ENCODE measurements at places on chromosomes 11 and 22.

DNA sequence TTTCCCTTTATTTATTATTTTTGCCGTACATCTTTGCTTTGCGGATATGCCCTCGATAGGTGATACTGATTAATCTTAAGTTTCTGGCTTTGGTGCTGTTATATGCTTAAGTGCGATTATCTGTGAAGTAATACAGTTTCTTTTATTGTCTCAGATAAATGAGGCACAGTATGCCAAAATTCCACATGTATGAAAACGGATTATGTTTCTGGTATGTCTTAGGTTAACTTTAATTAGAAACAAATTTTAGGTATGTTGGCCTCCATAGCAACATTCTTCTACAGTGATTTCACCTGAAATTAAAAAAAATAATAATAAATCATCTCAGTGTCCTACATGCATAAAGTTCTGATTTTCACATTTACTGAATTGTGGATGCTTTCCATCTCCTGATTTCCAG lies 119.2 kb downstream of the ARHGAP42 start:
- no peak for DNase-seq

GRCh38 chr11:119523539-119524157 lies 100.7 kb upstream of the THY1 start:
- no peak for DNase-seq

DNA sequence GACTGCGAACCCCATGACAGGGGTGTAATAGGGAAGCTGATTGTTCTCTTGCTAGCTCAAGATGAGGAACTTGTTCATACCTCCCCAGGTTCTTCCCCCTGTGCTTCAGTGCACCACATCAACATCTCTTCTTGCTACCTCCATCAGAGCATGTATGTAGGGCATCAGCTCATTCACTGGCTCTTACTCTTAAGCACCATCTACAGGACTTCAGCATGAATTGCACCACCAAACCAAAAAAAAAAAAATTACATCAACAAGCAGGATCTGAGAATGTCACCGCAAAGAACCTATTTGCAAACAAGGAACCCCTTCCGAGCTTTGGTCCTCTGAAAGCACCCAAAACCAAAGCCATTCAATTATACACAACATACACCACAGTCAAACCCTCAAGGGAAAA lies 2226.5 kb upstream of the RAG2 start:
- DNase-seq: no peak

DNA sequence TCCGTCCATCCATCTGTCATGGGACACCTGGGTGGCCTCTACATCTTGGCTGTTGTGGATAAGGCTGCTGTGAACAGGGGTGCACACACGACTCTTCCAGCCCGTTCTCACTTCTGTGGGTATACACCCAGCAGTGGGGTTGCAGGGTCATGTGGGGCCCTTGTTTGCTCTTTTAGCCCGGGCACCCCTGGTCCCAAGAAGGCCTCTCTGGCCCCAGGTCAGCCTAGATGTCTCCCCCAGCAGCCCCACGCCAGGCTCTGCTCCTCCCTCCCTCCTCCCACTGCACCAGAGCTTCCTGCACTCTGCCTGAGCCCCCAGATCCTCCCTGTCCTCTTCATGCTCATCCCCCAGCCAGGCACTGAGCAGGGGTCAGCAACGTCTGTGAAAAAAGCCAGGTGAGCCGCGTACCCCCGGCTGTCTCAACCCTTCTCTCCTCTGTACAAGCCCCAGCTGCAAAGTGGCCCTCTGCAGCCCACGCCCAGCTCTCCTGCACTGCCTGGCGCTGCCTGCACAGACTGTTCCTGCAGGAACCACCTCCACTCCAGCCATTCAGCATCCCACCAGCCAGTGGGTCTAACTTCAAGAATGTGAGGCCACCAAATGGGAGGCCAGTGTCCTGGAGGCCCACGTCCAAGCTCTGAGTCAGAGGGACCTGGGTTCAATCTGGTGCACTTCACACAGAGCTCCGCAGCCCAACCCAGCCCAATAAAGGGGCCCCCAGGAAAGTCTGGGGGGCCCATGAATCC lies 1508.9 kb downstream of the BRD1 start:
- DNase-seq: no peak

DNA sequence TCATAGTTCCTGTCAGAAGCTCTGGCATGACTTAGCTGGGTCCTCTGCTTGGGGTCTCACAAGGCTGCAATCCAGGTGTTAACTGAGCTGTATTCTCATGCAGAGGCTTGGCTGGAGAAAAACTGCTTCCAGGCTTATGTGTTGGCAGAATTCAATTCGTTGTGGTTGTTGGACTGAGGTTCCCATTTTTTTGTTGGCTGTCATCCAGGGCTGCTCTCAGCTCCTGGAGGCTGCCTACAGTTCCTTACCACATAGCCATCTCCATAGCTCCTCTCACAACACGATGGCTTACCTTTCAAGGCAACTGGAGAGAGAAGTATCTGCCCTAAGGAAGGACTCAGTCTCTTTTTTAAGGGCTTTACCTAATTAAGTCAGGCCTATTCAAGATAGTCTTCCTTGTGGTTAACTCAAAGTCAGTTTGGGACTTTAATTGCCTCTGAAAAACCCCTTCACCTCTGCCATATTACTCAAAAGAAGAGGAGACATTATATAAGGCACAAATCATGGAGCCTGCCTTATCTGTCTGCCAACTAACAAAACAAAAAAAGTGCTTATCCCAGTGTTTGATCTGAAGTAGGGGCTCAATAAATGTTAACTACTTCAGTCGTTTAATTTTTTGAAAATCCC lies 35.2 kb downstream of the OR2AG2 start:
- DNase-seq: no peak

DNA sequence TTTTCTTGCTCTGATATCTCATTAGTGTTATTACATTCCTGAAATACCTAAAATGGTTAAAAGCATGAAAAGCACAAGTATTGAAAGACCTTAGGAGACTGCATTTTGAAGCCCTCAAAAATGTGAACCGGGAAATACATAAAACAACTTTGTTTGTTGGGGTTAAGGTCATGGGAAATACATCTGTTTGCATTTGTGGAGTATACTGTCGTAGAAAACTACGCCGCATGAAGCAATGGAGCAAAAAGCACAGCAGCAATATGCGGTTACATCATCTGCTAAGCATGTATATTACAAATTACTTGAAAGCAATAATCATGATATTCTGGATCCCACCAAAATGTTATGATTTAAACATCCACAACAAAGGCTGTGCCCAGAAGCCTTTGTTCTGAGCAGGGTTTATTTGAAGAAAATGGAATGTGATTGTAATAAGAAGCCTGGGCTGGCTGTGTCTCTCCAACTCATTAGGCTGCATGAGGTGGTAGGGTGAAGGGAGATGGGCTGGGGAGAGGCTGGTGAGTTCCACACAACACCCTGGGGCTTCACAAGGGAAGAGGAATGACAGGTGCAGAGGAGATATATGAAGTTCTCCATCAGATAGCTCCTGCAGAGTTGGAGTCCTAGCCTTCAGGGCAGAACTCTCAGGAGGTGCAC lies 64.7 kb upstream of the LIN7C start:
- DNase-seq: peak; percentile 12

GRCh38 chr11:124041254-124041653 lies at the start of gene OR10G7:
Gene OR10G7 (minus strand): TSS chr11:124041325. CDS start chr11:124039001, 2,324 bp downstream.
- DNase-seq: no peak

DNA sequence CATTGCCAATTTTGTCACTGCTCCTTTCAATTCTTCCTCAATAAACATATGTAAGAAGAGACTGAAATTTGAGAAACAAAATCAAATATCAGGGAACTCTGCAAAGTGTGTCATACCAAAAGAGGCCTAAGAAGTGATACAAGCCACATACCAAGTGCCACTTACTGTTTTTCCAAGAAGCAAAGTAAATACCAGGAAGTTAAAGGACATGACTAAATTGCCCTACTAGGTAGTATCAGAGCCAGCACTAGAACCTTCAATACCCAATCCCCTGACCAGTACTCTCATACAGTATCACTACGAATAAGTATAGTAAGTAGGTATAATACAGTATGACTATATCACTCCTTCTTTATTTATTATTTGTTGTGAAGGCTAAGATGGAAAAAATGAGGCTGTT lies 13.6 kb downstream of the MAML2 start:
- no peak for DNase-seq

DNA sequence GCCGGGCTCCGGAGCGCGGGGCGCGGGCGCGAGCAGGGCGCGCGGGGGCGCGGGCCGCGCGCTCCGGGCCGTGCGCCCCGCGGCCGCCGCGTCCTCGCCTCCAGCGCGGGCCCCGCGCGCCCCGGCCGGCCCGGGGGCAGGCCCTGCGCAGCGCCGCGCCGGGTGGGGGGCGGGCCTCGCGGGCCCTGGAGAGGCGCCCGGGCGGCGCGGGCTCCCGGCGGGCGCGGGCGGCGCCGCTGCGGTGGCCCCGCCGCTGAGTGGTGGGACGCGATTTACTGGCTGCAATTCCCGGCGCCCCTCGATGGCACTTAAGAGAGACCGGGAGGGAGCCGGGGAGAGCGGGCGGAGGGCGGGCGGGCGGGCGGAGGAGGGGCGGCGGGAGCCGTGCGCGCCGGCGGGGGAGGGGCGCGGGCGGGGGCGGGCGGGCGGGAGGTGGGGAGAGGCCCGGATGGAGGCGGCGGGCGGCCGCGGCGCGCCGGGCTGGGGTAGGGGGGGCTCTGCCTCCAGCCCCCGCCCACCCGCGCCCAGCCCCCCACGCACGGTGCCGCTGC lies 73.2 kb upstream of the TCF20 start:
- DNase-seq: no peak

GRCh38 chr11:78533399-78533798 lies 41.3 kb downstream of the NARS2 start:
- DNase-seq: no peak

DNA sequence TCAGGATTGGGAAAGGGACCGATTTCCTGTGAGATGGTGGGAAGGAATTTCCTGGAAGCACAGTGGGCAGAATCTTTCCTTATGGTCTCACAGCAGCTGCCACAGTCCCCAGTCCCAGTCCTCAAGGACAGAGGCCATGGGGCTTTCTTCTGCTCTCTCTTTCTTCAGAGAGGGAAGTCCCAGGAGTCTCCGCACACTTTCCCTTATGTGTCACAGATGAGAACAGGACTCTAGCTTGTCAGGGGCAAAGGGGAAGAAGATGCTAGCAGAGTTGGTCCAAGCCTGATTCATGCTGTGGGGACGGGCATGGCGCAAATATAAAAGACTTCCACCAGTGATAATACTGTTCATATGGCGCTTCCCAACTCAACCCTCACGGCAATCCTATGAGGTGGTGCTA lies 7.5 kb upstream of the PPFIA1 start:
- no peak for DNase-seq

Data from GM04503 (cell line).